ENCODE measurements at places on chromosomes 6 and 20.

- DNase-seq = no peak
Observed at GRCh38 chr6:360764-361373, 30.7 kb upstream of the IRF4 start.

GRCh38 chr6:45092135-45092534, 236.0 kb upstream of the RUNX2 start:
- no peak for DNase-seq

DNA sequence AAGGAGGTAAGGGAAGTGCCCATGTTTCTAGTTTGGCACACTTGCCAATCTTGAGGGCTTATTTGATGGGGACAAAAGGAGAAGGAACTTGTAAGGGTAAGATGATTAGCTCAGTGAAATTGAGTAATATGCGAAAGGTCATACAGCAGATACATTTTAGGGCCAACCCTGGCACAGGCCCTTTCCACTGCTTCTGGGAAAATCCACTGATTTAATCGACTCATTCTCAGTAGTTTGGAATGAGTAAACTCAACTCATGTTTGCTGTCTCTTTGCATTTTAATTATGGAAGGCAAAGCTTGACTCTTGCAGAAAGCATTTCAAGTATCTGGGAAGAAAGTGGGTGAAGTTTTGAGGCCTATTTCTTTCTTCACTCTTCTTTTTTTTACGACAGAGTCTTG, 20.0 kb downstream of the PHF20 start:
- no peak for DNase-seq

DNA sequence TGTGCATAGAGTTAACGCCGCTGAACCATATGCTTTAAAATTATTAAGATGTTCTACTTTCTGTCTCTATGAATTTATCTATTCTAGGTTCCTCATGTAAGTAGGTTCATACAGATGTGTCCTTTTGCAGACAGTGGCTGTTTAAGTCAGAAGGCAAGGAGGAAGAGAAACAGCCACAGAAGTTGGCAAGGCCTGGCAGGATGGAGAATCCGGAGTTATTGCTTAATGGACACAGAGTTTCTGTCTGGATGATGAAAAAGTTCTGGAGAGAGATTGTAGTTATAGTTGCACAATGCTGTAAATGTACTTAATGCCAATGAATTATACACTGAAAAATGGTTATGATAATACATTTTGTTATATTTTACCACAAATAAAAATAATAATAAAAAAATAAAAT, 283.6 kb upstream of the CNR1 start:
- no peak for DNase-seq

DNA sequence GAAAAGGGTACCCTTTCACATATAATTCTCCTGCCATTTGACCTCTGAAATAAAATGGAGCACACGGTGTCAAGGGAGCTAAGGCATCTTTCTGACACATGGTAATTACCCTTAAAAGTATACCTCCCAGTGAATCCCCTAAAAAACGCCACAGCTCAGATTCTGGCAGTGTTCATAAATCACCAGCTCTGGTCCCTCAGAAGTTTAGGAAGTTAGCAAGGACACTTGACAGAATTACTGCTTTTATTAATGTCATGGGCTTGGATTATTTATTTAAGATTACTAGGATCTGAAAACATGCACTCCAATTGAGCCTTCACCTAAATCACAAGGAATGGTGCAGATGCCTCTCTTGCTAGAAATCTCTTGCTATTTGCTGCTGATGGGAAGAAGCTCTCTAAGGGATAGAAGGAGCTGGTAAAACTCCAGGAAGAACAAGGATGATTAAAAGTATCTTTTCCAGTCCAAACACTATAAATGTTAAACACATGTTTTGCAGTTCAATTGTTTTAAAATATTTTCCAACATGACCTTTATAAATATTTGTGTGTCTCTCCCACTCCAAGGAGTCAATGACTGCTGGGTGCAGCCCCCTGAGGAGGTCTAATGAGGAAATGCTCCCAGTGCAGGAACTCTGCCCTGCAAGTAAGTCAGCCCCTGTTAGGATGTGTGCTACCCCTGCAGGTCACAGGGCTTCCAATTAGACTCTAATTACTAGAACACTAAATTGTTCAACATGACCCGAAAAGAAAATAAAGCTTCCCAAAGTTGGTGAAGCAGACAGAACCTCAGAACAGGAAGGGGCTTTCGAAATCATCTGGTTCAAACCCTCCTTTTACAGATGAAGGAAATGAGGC, 230.3 kb downstream of the TFAP2A start:
- no peak for DNase-seq

- DNase-seq = no peak
Observed at GRCh38 chr6:41327177-41327576, 8.2 kb upstream of the NCR2 start.

DNA sequence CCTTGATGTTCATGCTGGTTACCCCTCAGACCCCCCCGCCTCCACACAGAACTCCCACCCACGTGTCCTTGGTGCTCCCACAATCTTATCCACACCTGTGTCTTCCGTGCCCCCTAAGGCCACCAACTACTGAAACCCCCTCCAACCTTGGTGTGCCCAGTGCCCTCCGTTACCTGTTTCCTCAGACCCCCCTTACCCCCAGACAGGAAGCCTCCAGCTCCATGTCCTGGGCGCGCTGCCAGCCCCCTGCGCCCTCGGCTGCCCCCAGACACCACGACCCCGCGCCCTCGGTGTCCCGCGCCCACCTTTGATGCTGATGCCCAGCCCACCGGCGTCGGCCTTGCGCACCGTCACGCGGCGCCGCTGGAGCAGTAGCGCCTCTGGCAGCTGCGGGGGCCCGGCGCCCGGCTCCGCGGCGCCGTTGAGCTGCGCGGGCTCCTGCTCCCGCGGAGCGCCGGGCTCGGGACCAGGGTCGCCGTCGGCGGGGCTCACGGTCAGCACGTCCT, 504 bp downstream of the SNTA1 start:
- DNase-seq = peak; percentile 8

GRCh38 chr20:51337126-51337805, 205.3 kb downstream of the NFATC2 start:
- DNase-seq = no peak

- DNase-seq = no peak
Observed at GRCh38 chr6:106732376-106732940, 103.1 kb downstream of the QRSL1 start.

- DNase-seq = no peak
Observed at GRCh38 chr6:52328303-52328662, 33.7 kb upstream of the PAQR8 start.

DNA sequence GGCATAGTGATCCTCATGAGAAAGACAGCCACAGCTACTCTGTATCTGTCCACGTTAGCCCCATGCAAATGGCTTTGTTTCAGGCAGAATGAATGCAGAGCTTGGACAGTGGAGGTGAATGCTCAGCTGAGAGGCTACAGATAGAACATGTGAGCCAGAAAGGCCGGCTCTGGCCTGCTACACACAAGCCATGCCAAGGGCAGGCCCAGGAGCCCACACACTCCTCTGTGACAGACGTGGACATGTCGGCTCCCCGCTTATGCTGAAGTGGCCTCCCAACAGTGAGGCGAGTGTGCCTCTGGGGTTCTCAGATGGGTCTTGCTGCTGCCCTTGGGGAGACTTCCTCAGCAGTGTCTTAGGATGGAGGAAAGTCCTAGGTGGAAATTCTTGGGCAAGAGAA, 159.6 kb downstream of the SYNDIG1 start:
- no peak for DNase-seq

DNA sequence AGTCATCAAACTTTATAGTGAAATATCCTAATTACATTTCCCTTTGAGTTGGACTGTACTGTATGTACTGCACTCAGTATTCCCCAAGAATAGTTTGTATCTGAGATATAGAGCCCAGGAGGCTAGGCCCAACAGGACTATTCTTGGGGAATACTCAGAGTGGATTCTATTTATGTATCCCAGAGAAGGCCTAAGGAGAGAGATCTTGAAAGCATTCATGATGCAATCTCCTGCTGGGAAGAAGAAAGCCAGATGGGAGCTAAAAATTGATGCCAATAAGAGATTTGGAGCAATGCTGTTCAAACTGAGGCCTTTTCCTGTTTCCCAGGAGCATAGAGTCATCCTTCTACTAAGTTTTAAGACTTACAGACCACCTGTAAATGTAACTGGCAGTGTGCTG, 452.1 kb upstream of the PLCB4 start:
- DNase-seq = no peak

GRCh38 chr6:164000276-164000675, 585.8 kb downstream of the QKI start:
- DNase-seq = no peak

GRCh38 chr6:82040405-82041221, 206.9 kb downstream of the IBTK start:
- DNase-seq = no peak

- no peak for DNase-seq
Observed at GRCh38 chr6:20092071-20092566, 120.2 kb downstream of the MBOAT1 start.

DNA sequence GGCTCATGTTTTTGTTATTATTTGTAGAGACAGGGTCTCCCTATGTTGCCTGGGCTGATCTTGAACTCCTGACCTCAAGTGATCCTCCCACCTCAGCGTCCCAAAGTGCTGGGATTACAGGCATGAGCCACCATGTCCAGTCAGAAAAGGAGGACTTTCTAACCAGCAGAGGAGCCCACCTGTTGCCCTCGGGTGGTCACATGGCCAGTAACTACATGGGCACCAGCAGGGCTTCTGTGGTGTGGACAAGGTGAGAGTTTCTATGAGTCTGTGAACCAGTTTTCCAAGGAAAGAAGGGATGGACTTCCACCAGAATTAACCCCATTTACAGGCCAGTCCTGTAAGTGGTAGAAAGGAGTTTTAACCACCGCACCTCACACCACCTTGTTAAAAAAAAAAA, 125.4 kb downstream of the RIN2 start:
- DNase-seq = no peak

DNA sequence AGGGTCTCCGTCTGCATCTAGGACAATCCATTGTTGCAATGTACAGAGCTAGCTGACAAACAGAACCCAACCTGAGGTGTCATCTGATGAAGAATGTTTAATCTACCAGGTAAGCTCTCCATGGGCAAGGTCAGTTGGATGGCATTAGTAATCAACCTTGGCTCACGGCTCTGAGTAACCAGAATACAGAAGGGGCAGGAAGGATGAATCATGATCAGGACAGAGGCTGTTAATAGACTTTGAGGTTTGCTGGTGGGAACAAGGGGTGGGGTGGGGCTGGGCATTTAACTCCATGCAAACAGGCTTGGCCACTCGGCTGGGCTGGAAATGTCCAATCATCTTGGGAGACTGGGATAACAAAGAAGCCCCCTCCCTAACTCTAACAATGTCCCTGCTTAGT, 77.1 kb upstream of the MRPS10 start:
- DNase-seq = no peak

DNA sequence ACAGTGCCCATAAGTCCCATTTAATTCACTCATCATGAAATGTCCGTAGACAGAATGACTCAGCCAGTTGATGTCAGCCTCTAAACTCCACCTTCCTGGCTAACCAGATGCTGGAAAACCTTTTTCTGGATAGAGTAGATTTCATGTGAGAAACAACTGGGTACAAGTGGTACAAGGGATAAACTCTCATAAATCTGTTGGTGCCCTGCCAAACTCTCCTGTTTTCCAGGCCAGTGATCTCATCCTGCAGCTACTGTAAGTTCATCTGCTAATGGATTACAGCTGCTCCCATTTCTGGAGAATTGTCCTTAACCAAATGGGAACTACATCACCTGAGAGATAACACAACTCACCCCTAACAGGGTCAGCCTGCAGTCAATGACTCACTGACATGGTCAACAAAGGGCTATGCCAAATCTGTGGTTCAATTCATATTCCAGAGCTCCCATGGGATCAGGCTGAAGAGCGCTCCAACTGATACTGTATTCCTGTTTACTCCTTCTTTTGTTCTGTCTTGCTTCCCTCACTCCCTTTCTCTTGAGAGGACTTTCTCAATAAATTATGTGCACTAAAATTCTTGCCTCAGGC, 210.1 kb upstream of the HDDC2 start:
- no peak for DNase-seq

- DNase-seq = no peak
Observed at GRCh38 chr6:5707281-5708045, 299.3 kb downstream of the NRN1 start.

DNA sequence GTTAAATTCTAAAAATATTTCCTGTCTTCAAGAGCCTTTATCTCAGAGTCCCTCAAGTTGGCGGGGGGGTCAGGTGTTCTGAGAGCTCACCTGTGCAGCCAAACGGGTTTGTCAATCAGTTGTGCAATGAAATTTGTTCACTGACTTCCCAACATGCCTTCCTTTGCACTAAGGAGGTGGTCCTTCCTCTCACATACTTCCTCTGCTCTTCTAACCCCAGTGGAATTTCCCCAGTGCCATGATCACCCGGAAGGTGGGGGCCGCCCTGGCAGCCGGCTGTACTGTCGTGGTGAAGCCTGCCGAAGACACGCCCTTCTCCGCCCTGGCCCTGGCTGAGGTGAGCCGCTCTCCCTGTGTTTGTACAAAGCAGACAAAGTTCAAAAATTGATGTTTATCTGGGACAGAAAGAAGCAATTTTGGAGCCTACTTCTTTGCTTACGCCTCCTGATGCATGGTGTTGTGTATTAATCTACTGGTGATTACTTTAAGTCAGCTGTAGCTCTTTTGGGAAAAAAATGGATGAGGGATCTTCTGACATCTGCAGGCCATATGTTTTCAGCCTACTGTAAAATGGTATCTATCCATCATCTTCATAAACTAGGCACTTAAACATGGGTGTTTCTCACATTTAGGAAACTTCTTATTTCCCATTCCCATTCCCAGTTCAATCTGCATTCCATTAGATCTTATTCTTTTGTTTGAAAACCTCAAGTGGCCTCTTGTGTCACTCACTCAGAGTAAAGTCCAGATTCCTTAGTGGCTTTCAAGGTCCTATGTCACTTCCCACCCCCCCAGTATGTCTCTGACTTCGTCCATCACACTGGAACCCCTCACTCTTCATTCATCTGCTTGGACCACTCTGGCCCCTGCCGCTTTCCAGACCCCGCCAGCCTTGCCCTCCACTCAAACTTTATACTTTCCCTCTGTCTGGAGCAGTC, 10.1 kb downstream of the ALDH5A1 start:
- DNase-seq = no peak

GRCh38 chr6:134166511-134167261, 114.3 kb upstream of the SLC2A12 start:
- no peak for DNase-seq

GRCh38 chr6:154605178-154605881, 94.8 kb upstream of the CNKSR3 start:
- peak; percentile 23 for DNase-seq

DNA sequence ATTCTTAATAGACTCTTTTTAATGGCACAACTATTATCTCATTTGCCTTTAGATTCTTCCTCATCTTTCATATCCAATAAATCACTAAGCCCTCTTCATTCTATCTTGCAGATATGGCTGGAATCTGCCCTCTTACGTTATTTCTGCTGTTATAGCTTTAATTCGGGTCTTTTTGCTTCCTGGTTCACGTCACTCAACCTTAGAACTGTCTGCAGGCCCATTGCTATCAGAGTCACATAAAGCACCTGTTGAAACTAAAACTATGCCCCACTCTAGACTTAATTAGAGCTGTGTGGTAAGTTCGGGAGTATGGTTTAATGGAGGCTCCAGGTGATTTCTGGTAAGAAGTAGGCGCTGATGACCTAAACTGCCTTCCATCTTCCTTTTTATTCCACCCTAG, 988 bp downstream of the QRSL1 start:
- DNase-seq = no peak

DNA sequence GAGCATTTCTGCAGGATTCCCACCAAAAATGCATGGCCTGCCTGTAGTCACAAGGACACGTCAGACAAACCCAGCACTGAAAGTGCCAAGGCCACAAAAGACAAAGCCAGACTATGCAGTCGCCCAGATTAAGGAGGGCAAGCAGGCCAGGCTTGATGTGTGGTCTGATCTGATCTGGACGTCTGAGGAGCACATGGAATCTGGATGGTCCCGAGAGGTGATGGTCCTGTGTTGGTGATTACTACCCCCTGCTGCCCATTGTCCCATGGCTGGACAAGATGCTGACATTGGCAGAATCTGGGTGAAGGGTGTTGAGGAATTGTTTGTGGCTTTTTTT, 17.1 kb downstream of the NPEPL1 start:
- DNase-seq = no peak

Data from activated CD4-positive, alpha-beta T cell treated with anti-CD3 and anti-CD28 coated beads for 24 hours (primary cell).